Naive thymus-derived CD8-positive, alpha-beta T cell (primary cell): ENCODE measurements at places on chromosomes 11 and 22. TPM values are rescaled to one million over a fixed set of nuclear protein-coding genes. Genes with fewer than 3 reads are reported as not detected.

- DNase-seq = peak; percentile 75
Measured at GRCh38 chr11:123069908-123070821, 8.2 kb upstream of the HSPA8 start.

GRCh38 chr11:106961048-106961447 is 57.2 kb downstream of the GUCY1A2 start:
- no peak for DNase-seq

GRCh38 chr22:47842119-47842518 is 1079.7 kb downstream of the TBC1D22A start:
- no peak for DNase-seq

- no peak for DNase-seq
Measured at GRCh38 chr11:128627666-128628324, 40.4 kb upstream of the ETS1 start.

GRCh38 chr22:42972649-42973535 is 42.1 kb downstream of the PACSIN2 start:
- no peak for DNase-seq

DNA sequence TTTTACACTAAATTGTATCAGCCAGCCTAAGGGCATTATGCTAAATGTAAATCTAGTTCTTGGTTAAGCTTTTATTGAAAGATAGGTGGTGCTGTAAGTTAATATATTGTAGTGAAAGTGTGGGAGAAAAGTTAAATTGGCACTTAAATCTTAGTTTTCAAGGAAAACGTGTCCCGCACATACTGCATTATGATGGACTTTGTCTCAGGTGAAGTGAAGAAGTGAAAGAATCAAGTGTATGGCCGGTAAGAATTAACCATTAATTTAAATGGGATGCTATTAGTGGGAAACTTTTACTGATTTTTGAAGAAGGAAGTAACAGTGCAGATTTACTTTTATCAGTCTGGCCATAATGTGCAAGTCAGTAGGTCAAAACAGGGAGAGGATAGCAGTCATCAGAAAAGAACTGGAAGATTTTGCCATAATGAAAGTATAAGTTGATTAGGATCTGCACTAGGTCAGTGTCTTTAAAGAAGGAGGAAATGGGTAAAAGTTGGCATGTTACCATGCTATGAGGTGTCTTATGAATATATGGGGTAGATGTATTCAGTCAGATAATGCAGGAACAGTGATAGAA is 81.6 kb downstream of the PDHX start:
- no peak for DNase-seq

DNA sequence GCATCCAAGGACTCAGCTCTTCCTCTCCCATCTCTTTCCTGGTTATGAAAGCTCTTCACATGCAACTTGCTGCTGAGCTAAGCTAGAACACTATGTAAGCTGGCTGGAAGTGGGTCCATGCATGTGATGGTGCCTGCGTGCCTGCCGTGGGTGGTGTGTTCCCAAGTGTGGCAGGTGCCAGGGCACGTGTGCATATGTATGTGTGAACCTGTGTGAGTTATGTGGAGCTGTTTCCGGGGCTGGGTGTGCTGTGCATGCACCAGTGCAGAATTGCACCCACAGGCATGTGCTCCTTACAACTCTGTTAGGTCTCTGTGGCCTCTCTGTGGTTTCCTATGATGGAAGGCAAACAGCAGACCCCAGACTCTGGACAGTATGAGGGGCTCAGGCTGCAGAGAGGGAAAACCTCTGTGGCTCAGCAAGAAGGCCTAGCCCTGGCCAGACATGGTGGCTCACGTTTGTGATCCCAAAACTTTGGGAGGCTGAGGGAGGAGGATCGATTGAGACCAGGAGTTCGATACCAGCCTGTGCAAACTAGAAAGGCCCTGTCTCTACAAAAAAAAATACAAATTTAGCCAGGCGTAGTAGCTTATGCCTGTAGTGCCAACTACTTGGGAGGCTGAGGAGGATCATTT is 4.1 kb upstream of the P2RY6 start:
- no peak for DNase-seq

GRCh38 chr22:43153899-43154298 is 2.5 kb downstream of the TSPO start:
- DNase-seq = no peak

- no peak for DNase-seq
Measured at GRCh38 chr22:22348127-22348814, 103.7 kb downstream of the VPREB1 start.

DNA sequence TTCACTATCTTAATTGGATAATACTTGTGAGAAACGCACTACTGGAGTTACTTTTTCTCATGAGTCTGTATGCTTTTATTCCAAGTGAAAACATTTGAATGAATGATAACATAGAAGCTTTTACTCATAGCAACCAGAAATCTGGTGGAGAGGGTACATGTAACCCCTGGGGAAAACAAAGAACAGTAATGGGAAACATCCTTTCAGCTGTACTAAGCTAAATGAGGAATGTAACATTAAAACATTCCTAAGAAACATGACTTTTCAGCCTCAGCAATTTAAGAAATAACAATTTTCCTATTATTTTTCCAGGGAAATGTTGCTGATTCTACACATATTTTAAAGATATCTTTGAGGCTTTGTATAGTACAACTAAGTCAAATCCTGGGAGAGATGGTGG is 97.2 kb upstream of the CEP126 start:
- DNase-seq = no peak

DNA sequence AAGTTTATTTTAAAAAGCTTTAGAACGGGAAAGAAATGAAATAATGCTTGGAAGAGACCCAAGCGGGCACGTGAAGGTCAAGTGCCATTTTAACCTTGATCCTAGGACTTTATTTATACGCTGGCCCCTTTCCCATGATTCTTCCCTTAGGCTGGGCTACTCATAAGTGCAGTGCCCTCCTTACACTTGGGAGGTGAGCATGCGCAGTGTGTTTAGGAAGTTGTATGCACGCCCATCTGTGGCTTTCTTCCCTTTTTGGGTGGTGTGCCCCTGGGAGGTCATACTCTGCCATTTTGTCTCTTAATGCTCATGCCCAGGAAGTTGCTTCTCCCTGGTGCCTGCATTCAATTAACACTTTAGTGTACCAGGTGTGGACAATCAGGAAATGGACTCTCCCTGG is 239.7 kb downstream of the SWAP70 start:
- DNase-seq = no peak

GRCh38 chr11:78763664-78764063 is 189.0 kb upstream of the NARS2 start:
- DNase-seq = no peak

DNA sequence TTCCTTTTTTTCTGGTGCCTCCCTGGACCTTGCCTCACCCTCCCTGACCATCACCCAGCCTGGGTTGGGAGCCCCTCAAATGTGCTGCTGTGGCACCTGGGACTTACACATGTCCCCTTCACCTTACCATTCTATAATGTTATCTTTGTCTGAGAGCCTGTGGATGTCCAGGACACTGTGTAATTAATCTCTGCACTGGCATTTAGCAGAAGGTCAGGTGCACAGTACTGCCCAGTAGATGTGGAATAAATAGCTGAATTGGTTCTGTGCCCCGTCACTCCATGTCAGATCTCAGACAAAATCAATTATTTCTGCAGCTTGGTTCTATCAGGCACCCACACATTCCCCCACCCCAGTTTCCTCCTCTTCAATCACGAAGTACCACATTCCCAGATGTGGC is 19.9 kb upstream of the DKK3 start:
- no peak for DNase-seq

DNA sequence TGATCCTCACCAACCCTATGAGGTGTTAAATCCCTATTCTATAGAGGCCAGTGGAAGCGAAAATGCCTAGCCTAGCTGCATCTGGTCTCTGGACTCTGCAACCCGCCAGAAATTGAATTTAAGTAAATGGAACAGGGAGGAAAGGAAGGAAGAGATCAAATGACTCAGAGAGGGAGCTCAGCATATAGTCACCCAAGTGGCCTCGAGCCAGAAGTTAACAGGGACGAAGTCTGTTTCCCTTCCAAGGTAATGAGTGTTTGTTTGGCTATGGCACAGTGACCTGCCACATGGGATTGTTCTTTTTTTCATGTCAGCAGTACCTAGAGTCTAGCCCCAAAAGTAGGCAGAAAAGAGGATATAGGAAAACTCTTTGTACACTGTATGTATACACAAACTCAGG is 66.3 kb downstream of the PAK1 start:
- DNase-seq = no peak

DNA sequence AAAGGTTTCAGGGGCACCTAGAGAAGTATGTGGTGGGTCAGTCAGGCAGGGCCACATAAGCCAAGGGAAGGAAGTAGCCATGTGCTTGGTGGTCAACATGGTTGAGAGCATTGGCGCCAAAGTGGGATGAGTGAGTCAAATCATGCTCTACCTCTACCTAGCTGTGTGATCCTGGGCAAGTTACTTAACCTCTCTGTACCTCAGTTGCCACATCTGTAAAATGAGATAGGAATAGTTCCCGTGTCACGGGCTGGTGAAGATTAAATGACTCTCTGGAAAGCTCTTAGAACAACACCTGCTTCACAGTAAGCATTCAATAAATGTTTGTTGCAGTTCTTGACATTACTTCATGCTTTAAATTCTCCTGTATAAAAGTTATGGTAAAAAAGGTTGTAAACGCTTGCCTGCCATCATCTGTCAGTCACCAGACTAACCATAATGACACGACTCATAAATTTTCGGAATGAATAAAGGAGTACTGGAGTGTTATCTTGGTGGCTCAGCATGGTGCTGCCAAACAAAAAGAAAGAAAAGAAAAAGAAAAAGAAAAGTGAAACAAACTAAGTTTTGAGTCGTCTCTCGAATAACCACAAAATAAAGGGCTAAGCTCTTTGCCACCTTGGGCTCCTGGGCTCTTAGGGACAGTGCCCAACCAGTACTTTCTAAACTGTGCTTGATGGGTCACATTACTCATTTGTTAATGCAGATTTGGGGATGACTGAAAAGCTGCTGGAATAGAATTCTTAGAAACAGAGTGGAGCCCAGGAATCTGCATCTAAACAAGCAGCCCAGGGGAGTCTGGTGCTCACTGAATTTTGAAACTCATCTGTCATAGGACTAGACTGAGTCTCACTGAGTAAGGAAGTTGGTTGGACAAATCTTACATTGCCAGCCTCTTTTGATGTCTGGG is 107.6 kb downstream of the LDLRAD3 start:
- no peak for DNase-seq

GRCh38 chr11:15275141-15275540 is 160.4 kb downstream of the INSC start:
- DNase-seq = no peak

- DNase-seq = no peak
Measured at GRCh38 chr11:63914896-63915691, 1.9 kb downstream of the RCOR2 start.

DNA sequence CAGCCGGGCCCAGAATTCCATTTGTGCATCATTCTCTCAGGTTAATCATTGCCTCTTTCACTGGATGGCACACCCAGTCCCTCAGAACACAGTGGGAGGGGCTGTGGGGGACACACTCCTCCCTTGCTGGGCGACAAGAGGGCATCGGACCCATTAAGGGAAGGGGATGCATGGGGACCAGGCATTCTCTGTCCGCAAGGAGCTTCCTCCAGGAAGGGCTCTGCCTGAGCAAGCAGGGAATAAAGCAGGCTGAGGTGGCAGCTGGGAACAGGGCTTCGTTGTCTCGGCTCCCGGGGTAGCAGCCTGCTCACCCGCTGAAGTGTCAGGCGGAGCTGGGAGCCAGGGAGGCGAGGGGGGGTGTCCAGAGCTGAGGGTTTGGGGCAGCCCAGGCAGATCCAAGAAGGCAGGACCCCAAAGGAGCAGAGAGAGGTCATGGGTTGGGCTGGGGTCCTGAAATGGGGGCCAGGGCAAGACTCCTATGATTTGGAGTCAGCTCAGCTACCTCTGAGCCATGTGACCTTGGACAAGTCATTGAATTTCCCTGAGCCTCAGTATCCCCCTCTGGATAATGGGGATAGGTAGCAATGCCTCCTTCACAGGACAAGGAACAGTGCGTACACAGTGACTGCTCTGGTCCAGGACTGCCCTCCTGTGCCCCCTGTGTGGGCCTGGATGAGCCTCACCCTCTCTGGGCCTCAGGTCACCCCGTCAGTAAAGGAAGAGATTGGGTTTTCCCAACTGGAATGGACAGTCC is 1.4 kb downstream of the GAL3ST1 start:
- no peak for DNase-seq

GRCh38 chr22:42430528-42431125 is 1.6 kb downstream of the NFAM1 start:
- no peak for DNase-seq

DNA sequence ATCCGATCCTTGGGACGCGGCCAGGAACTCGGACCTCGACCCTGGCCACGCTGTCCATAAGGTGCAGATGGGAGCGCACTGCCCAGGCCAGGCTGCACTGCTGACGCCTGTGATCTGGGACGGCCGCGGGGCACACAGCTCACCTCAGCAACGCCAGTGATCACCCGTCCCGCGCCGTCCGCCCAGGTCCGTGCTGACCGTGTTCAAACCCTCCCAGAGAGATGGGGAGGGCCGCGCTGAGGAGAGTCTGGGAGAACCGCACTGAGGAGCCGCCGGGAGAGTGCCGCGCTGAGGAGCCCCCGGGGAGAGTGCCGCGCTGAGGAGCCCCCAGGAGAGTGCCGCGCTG is 636 bp downstream of the KCNQ1OT1 start:
- no peak for DNase-seq

DNA sequence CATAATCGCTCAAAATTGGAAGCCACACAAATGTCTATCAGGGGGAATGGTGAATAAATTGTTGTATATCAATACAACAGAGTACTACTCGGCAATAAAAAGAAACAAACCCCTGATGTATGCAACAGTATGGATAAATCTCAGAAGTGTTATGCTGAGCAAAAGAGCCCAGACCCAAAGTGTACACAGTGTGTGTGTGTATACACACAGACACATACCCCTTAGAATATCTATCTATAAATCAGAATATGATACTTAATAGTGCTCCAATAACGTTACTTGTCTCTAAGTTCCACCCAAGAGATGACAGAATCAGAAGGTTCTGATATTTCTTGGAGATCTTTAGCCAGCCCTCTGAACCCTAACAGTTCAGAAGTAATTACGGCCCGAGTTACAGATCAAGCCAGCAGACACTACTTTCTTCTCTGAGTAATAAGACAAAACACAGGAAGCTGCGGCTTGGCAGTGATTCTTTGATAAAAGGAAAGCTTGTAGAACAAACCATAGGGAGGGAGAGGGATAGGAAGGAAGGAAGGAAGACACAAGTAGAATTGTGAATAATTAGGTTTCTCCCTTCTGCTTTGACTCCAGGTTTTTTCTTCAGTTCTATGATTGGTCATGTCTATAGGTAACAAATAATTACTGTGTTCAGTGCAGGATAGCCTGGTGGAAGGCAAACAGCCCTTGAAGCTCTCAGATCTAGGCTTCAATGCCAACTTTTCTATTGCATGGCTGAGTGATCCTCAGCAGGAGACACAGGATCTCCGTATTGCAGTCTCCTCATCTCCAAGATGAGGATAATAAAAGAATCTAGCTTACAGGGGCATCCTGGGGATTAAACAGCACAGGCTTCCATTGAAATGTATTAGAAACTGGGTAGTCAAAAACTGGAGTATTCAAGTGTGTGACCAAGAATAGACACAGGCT is 75.6 kb upstream of the TEAD1 start:
- DNase-seq = no peak

The INS gene
- total RNA-seq = not detected

The LYVE1 gene
- total RNA-seq = not detected

The PGA5 gene
- total RNA-seq = not detected

The CCDC88B gene
- total RNA-seq = 119 TPM

The SYCE3 gene
- total RNA-seq = not detected

The SERHL2 gene
- 0.81 TPM for total RNA-seq

The PANX3 gene
- not detected for total RNA-seq

The ACTN3 gene
- total RNA-seq = not detected

The LSP1 gene
- 295 TPM for total RNA-seq

The XKR3 gene
- not detected for total RNA-seq

The TUB gene
- total RNA-seq = not detected

The OR8D4 gene
- total RNA-seq = not detected
